ENCODE measurements at places on chromosomes 11 and 22. TPM values are rescaled to one million over a fixed set of nuclear protein-coding genes. Genes with fewer than 3 reads are reported as not detected.

BEST1 gene
- 1.9 TPM for total RNA-seq

ANO1 gene
- 8.4 TPM for total RNA-seq

ADAMTS15 gene
- 7.3 TPM for total RNA-seq

SEPTIN3 gene
- 126 TPM for total RNA-seq

TSPAN4 gene
- total RNA-seq, result 34.8 TPM

CDCA5 gene
- 4.5 TPM for total RNA-seq

CRYBB1 gene
- 0.27 TPM for total RNA-seq

SHANK2 gene
- 59.0 TPM for total RNA-seq

OR5L2 gene
- total RNA-seq, result not detected

GAS2 gene
- 8.3 TPM for total RNA-seq

BTG4 gene
- total RNA-seq, result not detected

OLFML1 gene
- 2.9 TPM for total RNA-seq

MRGPRE gene
- 0.27 TPM for total RNA-seq

OR56A1 gene
- 0.27 TPM for total RNA-seq

OVCH2 gene
- total RNA-seq, result not detected

POU2AF3 gene
- 0.73 TPM for total RNA-seq

TMEM151A gene
- total RNA-seq, result 6.4 TPM

QSER1 gene
- total RNA-seq, result 100.0 TPM

OR5B21 gene
- total RNA-seq, result not detected

Measured in cerebellum (tissue), 4 donors.